Omental fat pad (tissue), 4 donors: ENCODE measurements at places on chromosomes 6 and 20.

- DNase-seq = no peak
Observed at GRCh38 chr6:4242601-4243000, 107.2 kb upstream of the ECI2 start.

DNA sequence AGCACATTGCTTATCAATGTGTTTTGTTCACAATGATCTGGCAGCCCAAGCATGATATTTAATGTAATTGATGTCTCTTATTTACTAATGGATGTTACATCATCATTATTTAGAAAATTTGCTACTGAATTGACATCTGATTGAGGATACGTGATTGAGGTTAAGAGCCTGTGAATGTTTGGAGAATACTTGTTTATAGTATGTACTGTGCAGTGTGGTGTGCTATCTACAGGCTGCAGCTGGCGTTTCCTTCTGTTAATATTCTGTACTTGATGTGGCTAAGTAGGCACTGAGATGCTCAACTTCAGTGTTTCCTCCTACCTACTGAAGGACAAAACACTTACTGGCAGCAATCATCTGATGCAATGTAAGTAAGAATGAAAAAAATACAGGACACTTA, 709.6 kb upstream of the FLRT3 start:
- no peak for DNase-seq

- DNase-seq = no peak
Observed at GRCh38 chr20:23162887-23163286, 76.8 kb upstream of the CD93 start.

GRCh38 chr20:37538003-37538402, 10.3 kb upstream of the BLCAP start:
- DNase-seq = no peak

DNA sequence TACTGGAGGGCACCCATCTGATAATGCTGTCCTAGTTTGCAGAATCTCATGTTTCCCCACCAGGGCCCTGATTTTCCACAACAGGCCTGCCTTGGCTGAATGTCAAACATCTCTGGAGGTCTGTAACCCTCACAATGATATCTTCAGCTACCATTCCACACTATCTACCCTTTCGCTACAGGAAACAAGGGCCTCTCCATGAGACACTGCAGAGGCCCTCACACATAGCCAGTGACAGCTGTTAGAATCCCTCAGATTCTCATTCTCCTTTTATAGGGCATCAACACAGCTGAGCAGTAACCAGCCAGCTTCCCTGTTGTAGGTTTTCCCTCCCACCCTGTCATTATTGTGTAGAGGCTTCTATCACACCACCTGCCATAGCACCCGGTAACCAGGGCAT, 29.6 kb upstream of the MICB start:
- no peak for DNase-seq

GRCh38 chr20:17874271-17875105, 94.1 kb downstream of the SNX5 start:
- no peak for DNase-seq
